ENCODE measurements at places on chromosomes 4 and X. TPM values are rescaled to one million over a fixed set of nuclear protein-coding genes. Genes with fewer than 3 reads are reported as not detected.

FREM3 gene
- total RNA-seq: 0.13 TPM

- DNase-seq: no peak
Observed at GRCh38 chr4:74109870-74110605, 11.0 kb upstream of the CXCL2 start.

DNA sequence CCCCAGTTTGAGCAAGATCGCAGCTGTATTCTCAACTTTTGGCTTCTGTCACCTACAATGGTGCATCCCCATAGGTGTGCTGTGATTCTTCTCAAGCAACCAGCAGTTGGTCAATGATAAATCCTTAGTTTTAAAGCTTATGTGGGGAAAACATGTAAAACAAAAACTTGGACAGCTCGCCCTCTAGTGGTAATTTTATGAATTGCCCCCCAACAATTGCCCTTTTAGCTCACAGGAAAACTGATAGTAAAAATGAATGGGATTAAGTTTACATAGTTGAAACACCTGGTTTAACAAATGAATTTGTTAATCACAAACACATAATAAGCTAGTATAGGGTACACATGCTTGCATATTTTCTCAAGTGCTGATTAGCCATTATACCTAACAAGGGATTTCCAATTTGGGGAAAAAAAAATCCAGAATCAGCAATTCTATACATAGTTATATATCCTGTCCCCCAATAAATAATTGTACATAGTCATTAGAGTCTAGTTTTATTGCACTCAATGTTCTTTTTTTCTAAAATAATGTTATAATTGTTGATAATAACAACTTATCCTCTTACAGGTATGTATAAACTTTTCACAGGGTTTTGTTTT is 30.1 kb downstream of the TEX13A start:
- DNase-seq: peak; percentile 73

APLN gene
- total RNA-seq: 0.22 TPM

GRCh38 chrX:18574591-18574990 is 97.3 kb downstream of the RS1 start:
- no peak for DNase-seq

MTNR1A gene
- 1.6 TPM for total RNA-seq

GRCh38 chrX:22325096-22325495 is 52.4 kb downstream of the CBLL2 start:
- no peak for DNase-seq

CFAP97 gene
- 41.6 TPM for total RNA-seq

DNA sequence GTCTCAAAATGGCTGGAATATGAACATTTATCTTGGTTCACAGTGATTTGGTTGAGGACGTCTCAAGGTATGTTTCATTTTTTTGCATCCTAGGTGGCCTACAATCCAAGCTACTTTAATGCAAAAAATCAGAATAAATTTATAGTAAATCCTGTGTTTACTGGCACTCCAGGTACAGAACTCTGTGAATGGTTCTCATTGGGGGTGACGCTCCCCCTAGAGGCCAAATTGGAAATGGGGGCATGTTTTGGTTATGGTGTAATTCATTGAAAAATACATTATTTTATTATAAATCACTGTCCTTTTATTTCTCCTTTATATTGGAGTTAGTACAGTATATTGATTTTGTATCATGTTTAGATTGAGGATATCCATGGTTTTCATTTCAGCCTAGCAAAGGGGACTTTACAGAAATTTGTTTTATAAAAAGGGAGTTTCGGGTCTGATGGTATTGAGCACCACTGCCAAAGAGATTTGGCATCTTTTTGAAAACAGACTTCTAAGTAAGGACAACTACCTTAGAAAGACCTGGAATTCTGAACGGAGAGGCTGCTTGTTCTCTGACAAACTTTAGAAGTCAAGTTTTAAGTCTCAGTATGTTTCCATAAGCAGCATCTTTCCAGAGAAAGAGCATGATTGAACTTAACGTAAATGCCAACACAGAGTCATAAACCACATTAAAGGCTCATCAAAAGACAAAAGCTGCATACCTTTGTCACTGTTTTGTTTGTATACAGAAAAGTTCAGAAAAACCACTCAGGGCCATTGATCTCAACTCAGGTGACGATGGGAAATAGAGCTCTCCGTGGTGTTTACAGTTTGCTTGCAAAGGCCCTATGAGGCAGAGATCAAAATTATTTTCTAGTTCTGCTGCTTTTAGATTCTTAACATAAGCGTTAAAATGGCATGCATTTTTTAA is 19.4 kb downstream of the MTM1 start:
- peak; percentile 67 for DNase-seq

TBX22 gene
- total RNA-seq: 0.88 TPM

DNA sequence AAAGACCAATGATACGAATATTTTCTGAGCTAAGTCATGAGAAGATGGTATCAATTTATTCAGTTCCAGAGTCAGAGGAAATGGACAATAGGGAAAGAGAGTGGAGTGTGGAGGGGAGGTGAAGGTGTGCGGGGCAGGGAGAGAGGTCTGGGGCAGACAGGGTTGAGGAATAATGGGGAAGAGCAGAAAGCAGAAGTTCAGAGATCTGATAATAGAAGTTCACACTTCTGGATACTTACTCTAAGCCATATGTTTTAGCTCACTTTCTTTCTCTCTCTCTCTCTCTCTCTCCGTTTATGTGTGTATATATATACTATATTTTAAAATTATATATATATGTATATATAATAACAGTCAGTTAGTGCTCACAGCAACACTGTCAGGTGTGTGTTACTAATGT is 40.4 kb downstream of the FOXR2 start:
- DNase-seq: no peak

GRCh38 chr4:181146051-181146450 is 1097.2 kb upstream of the TENM3 start:
- no peak for DNase-seq

- DNase-seq: no peak
Observed at GRCh38 chr4:7477695-7478094, 43.0 kb upstream of the PSAPL1 start.

CXCL11 gene
- total RNA-seq: not detected

DNA sequence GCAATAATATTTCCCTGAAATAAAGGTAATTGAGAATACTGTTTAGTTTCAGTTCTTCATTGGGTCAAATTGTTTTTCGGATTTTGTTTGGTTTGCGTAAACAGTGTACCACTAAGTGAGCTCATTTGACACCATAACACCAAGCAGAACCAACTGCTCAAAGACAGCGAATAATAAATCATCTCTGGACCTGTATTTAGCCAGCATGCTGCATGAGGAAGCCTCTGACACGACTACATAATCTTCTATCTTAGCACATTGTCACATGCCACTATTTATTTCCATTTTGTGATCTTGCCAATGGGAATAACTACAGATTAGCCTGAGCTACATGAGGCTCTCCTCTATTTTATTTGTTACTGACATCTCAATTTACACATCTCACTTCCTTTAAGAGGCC is 12.1 kb upstream of the PRKG2 start:
- DNase-seq: no peak

RASL11B gene
- 17.0 TPM for total RNA-seq

DNA sequence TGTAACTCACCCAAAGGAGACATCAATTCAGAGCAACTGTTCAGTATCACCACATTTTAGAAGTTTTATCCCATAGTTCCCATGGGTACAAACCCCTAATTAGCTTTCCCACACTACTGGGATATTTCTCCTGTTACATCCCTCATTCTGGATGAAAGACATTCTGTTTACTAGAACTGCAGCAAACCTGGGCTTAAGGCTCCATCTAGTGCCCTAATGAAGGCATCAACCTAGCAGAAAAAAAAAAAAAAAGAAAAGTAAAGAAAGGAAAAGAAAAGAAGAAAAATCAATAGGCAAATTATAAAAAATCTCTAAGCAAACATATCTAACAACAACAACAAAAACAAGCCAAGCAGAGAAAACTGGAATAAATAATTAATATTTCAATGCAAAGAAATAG is 133.7 kb upstream of the CPXCR1 start:
- DNase-seq: peak; percentile 57

All from endodermal cell (in vitro differentiated cells).